ENCODE measurements at places on chromosomes 1 and 21.

GRCh38 chr1:172613294-172613693, 45.6 kb upstream of the FASLG start:
- no peak for DNase-seq

DNA sequence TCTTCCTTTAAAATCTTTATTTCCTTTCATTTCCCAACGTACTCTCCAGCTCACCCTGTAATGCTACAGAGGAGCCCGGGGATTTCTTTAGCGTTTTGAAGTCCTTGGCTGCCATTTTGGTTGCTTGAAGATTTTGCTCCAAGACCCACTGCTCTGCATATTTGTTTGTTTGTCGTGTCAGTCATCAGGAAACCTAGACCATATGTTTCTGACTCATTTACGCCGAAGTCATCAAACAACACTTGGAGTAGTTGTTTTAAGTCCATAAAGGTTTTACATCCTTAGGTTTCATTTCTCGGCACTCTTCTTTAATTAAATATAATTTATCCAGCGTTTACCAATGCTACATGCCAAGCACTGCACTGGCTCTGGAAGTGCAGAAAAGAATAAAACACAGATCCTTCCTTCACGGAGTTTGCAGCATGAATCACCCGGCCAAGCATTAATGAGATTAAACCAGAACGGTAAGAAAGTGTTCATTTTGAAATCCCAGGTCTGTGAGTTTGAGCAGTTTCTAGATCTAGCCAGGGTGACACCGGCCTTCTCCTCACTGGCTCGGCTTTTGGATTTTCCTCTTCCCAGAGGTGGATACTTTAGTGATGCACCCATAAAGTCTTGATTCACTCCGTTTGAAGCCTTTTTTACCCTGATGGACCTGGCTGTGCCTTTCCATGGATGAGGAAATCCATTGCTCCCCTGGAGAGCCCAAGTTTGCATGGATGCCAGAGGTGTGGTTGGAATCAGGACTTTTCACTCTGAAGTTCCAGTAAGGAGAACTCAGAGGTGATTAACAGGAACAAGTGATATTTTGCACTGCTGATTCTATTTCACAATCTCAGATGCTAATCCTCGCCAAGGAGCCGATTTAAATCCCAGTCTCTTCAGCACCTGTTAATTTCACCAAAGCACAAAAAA, 109.3 kb downstream of the KAZN start:
- no peak for DNase-seq

DNA sequence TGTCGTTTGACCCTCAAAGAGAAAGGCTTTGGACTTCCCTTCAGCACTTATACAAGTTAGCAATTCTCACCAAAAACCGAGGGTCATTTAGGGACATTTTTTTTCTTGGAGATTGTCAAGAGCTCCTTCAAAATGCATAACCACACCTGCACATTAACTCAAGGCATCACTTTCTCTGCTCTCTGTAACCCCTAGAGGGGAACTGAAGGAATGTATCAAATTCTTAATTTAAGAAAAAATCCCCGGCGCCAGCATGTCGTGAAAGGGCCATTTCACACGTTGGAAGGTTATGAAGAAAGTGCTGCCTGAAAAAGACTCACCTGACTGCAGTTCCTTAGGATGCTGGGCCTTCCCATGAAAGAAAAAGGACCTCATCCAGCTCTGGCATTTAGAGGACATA, 131.6 kb upstream of the ZC3H12A start:
- no peak for DNase-seq

DNA sequence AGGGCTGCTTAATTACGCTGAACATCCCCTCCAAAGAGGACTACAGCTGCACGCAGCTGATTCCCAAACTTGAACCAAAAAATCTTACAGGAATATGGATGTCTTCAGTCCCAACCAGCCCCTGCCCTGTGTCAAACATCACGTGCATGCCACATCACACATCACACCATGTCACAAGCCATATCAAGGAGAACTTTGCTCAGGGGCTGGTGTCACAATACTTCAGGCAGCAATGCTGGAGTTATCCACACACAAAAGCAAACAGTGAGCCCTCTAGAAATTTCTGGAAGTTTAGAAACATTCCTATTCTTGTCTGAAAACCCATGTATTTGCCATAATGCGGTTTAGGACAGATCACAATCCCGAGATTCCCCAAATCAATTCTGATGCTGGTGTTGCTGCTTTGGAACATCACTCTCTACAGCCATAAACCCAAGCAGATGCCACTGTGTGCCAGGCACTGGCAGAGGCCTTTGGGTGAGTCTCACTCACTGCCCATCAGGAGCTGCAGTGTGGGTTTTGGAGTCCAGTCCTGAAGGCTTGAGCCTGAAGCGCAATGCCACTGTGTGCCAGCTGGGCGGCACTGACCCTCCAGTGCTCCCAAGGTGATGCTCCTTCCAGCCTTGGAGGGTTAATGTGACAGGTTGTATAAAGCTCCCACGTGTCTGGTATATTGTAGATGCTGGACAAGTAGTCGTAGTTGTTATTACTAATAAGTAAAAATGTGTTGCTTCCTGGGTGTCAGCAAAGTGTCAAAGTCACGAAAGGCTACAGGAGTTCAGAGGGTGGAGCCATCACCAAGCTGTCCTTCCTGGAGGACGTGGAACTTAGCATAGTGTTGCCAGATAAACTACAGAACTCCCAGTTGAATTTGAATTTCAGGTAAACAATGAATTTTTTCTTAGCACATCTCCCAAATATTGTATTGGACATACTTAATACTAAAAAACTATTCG, 20.1 kb upstream of the EFNA1 start:
- DNase-seq, result no peak
